Left lung (tissue), 14 donors: ENCODE measurements at places on chromosomes 12 and 14. TPM values are rescaled to one million over a fixed set of nuclear protein-coding genes. Genes with fewer than 3 reads are reported as not detected.

DNA sequence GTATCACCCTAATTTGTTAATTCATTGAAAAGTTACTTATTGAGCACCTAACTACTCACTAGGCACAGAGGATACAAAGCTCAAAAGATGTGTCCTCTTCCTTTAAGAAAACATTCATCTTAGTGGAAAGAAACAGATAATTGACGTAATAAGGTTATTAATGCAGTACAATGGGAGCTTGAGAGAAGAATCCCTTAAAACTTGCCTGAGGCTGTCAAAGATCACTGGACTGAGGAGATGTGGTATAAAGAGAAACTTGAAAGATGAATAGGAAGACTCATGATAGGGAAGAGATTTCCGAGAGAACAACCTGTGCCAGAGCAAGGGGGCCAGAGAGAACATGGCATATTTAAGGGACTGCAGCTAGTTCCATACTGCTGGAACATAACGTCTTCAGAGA, 19.1 kb downstream of the GOLGA5 start:
- no peaks in the 10 kb centered on the region for H3K27me3 ChIP-seq

The RBMS2 gene
- total RNA-seq, result 113 TPM

- H3K36me3 ChIP-seq, result no peaks in the 10 kb centered on the region
- no peaks in the 10 kb centered on the region for H3K27me3 ChIP-seq
- peak within 1 kb of the TSS; percentile 91 for H3K27ac ChIP-seq
- H3K4me3 ChIP-seq, result peak within 1 kb of the TSS; percentile 74
- DNase-seq, result peak; percentile 99
Observed at GRCh38 chr12:6873094-6874014, at the start of gene SPSB2. TSS of gene SPSB2 (minus strand) at chr12:6873303. CDS start at chr12:6872901, 402 bp downstream.

GRCh38 chr14:53741479-53742232, 215.0 kb downstream of the BMP4 start:
- no peaks in the 10 kb centered on the region for H3K4me1 ChIP-seq
- no peaks in the 10 kb centered on the region for H3K27me3 ChIP-seq
- no peak overlapping the region for H3K4me3 ChIP-seq
- no peak overlapping the region for H3K27ac ChIP-seq
- no peaks in the 10 kb centered on the region for H3K36me3 ChIP-seq

GRCh38 chr12:100672075-100672592, 98.7 kb downstream of the GAS2L3 start:
- no peaks in the 10 kb centered on the region for H3K36me3 ChIP-seq
- H3K27ac ChIP-seq, result no peak overlapping the region
- H3K4me1 ChIP-seq, result no peaks in the 10 kb centered on the region
- no peak overlapping the region for H3K4me3 ChIP-seq

- no peak within 1 kb of the TSS for H3K27ac ChIP-seq
- peaks cover 10% of the 10 kb centered on the region for H3K4me1 ChIP-seq
- H3K36me3 ChIP-seq, result no peaks in the 10 kb centered on the region
- DNase-seq, result peak; percentile 57
- H3K27me3 ChIP-seq, result peaks cover 76% of the 10 kb centered on the region
- peak within 1 kb of the TSS; percentile 22 for H3K4me3 ChIP-seq
Observed at GRCh38 chr12:45050751-45051571, at the start of gene DBX2. TSS of gene DBX2 (minus strand) at chr12:45051099. CDS start at chr12:45050927, 172 bp downstream.
